ENCODE measurements at places on chromosomes 5 and 9.

DNA sequence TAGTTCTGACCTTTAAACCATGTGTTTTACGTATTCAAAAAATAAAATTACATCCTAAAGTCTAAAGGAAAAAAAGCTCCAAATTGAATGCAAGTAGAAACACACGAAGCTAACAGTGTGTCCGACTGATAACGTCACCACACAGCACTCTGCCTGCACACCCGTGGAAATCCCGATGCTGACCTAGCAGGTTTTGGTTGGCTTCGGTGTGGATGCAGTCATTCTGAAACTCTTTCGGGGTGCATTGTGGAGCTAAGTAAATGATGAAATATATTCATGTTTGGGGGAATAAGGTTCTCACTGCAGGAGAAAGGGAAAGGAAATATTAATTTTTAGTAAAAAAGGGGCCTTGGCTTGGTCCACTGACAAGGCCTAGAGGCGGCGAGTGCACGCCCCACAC is 2.0 kb downstream of the RASGEF1C start:
- no peak for DNase-seq

- no peak for DNase-seq
These were observed 10.2 kb downstream of the GLIS3 start for GRCh38 chr9:4289411-4290326.

DNA sequence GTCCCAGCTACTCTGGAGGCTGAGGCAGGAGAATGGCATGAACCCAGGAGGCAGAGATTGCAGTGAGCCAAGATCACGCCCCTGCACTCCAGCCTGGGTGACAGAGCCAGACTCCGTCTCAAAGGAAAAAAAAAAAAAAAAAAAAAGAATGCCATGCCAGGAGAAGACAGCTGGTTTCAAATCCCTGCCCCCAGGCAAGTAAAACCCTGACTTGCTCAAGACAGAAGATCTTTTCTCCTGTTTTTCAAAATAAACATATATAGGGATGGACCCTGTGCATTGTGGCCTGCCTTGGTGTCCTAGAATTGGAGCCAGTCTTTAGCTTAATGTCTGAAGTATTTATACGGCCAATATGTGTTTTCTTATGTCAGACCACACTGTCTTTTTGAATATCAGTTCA is 177.1 kb downstream of the NR3C1 start:
- no peak for DNase-seq

DNA sequence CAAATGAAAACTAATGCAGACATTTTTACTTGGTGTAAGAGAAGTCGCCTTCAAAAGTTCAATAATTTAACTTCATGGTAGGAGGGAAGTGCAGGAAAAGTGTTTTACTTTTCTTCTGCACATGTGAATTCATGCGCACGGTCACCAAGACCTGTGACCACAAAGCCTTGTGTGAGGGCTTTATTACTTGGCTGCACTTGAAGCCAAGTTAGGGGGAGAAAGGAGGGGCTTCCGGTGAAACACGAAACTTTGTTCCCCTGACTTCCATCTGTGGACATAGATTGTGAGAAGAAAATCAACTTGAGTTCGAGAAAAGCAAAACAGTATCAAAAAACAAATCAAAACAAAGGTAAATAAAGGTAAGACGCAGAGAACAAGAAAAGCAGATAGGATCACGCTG is 239.9 kb downstream of the ROR2 start:
- DNase-seq: no peak

DNA sequence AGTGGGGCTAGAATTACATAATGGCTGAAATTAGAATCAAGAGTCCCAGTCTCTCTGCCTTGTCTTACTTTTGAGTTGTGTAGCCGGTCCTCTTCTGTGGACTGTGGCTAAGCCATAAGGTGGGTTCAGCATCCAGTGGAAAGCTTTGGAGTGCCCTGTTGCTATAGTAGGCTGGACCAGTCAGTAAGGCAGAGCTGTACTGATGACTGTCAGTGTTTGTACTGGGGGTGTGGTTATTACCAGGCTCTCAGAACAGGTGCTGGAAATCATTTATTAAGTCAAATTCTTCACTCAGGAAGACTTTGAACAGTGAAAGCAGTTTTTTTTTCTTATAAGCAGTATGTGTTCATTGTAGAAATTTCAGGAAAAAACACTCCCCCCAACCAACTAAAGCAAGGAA is 129.4 kb downstream of the ZSWIM6 start:
- DNase-seq: no peak

GRCh38 chr9:25261445-25261844 is 416.8 kb downstream of the TUSC1 start:
- no peak for DNase-seq

DNA sequence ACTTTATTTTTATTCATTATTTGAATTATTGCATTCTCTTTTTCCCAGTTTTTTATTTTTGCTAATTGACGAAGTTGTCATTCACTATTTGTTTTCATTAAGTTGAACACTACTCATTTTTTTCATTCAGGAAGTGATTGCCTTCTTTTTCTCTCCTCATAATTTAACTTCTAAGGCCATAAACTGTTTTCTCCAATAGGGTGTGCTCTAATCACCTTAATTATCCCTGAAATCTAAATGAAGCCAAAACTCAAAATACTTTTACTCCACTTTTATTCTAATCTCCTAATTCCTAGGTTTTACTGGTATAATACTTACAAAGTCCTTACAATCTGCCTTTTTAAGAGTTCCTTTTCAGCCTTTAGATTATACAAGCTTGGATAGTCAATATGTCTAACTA is 2.9 kb upstream of the OR13C2 start:
- DNase-seq: no peak

Data from DMS79 treated with DMSO at 0.1 percent for 48 hours (cell line).